Gastroesophageal sphincter (tissue), 4 donors: ENCODE measurements at places on chromosomes 4 and X.

DNA sequence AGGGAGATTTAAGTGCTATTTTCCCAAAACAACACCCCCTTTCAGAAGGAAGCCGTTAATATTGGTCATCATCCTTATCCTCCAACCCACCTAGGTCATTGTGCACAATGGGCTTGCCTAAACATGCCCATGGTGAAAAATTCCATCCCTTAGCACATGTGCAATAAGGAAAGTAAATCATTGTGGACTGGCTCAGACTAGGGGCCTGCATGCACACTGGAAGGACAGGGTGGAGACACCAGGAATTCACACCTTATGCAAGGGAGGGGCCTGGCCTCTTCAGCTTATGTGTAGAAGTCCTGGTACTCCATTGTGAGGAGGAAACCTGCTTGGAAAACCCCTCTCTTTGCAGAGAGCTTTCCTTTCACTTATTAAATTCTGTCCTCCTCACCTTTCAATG lies 311.4 kb upstream of the NDST4 start:
- ATAC-seq: no peak

DNA sequence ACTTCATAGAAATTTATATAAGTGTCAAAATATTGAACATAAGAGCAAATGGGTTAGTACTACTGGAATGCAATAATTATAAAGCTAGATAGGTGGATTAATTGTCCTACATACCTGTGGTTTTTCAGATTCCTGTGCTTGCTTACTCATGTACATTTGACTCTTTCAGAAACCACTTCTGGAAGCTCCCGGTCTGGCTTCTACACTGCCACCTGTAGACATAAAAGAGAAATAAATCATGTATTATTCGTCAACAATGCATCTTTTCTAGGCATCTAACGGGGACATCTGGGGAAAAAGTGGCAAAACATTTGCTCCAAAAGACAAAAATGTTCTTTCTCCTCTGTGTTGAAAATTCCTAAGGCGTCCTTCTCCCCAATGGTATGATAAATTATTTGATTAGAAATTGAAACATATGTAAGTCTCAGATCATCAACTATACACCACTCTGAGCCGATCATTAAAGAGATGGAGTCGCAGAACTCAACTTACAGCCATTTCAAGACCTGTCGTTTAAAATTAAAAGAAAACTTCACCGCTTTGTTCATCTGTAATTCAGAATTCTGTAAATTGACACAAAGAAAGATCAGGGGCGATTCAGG lies 648.7 kb upstream of the DIPK2B start:
- ATAC-seq: no peak

- no peak for ATAC-seq
These were observed 179.6 kb upstream of the TENM3 start for GRCh38 chr4:182063651-182064050.

DNA sequence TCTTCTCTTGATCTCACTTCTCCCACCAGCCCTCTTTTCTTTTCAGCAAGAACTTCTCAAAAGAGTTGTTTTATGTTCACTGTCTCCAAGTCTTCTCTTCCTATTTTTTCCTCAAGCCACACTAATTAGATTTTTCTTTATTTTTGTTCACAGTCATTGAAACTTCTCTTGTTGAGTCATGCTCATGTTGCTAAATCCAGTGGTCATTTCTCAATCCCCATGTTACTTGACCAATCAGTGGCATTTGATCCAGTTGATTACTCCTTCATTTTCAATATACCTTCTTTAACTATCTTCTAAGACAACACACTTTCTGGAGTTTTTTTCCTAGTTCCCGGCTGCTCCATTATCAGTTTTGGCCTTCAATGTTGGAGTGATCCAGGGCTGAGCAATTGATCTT lies 103.1 kb upstream of the LSM6 start:
- no peak for ATAC-seq

DNA sequence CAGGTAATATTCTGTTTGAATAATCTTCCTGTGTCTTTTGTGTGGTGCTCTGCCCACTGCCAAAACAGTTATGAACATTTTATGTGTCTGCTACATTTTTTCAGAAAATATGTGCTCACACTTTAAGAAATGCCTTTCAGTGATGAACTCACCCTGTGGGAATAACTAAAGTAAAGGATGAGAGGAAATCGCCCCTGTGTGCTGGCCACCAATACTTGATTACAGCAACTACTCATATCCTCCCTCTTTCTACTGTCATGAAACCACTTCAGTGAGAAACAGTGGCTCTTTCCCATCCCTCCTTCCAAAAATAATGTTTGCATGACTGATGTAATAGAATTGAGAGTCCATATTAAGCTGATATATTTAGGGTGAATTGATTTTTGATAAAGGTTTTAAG lies 900.9 kb downstream of the RAB28 start:
- ATAC-seq: no peak
